ENCODE measurements at places on chromosomes 3 and 15. TPM values are rescaled to one million over a fixed set of nuclear protein-coding genes. Genes with fewer than 3 reads are reported as not detected.

The BMF gene
- 1.4 TPM for total RNA-seq

The ITPR1 gene
- 16.3 TPM for total RNA-seq

The EXD1 gene
- total RNA-seq: under 0.01 TPM

The BLM gene
- 0.26 TPM for total RNA-seq

The ZNF592 gene
- 4.1 TPM for total RNA-seq

GRCh38 chr3:74537164-74537563 lies 77.3 kb downstream of the CNTN3 start:
- DNase-seq: no peak
